ENCODE measurements at places on chromosomes 16 and 17. TPM values are rescaled to one million over a fixed set of nuclear protein-coding genes. Genes with fewer than 3 reads are reported as not detected.
A peak's percentile ranks its signal among the peaks of the same experiment; 100 is the strongest.

The ABCA9 gene
- polyA plus RNA-seq = 1.8 TPM

DNA sequence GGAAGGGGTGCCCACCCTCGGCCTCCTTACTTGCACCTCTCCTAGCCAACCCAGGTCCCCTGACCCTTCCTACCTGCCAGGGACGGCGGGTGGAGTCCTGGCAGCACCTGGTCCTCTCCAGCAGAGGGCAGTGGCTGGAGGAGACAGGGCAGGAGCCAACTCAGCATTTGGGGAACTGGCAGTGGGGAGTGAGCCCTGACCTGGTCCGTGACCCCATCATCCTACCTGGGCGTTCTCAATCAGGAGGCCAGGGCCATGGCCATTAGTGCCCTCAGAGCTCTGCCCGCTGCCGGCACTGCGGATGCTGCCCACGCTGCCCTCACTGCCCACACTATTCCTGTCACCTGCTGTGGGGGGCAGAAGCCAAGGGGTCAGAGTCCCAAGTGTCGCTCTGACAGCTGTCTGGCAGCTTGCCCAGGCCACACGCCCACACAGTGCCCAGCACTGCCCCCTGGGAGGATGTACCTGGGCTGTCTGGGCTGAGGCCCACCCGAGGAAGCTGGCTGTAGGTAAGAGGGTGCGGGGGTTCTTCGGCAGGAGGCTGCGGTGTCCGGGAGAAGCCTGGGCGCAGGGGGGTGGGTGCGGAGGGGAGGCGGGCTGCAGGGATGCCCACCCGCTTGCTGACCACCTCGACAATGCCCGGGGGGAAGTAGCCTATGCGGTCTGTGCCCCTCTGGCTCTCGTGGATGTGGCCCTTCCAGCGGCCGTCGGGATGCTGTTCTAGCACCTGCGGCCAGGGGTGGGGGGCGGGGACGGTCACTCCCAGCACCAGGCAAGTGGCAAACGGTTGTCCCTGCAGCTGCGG, 10.8 kb downstream of the CASKIN2 start:
- no peak for DNase-seq

DNA sequence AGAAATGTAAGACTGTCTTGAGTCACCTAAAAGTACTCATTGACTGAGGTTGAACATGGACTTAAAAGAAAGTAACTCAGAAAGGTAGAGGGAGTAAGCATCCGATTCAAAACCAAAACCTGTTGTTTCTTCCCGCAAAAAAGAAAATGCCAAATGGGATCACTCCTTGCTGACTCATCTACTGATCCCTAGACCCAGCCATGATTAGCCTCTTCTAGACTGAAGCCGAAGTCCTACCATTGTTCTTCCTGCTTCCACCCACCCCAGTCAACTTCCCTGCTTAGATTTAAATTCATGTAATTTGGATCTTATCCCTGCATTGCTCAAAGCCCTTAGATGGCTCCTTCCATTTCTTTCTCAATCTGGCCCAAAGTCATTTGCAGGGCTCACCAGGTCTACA, 760.5 kb upstream of the SOX9 start:
- DNase-seq = no peak

- DNase-seq = no peak
These were observed 136.7 kb downstream of the XYLT1 start for GRCh38 chr16:17334096-17334495.

GRCh38 chr16:9650284-9650683, 531.9 kb downstream of the GRIN2A start:
- no peak for DNase-seq

- DNase-seq = no peak
These were observed 68.3 kb downstream of the KANSL1 start for GRCh38 chr17:46124695-46125592.

DNA sequence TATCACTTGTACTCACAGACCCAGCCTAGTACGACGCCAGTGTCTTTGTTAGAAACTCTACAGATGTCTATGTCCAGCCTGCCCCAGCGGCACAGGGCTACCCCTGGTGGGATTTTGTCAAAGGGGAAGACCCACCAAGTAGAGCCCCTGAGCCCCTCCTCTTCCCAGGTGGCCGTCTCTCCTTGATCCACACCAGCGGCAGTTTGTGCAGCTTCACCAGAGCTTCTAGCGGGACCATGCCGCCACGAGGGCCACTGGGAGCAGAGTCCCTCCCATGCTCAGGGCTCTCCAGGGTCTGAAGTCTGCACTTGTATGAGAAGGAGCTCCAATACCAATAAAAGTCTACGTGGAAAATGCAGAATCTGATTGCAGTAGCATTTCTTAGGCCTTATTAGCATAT, 157.1 kb downstream of the RPTOR start:
- DNase-seq = no peak

GRCh38 chr16:20348365-20349185, 3.9 kb downstream of the UMOD start:
- peak; percentile 3 for DNase-seq

GRCh38 chr17:17868641-17869522, 32.1 kb upstream of the SREBF1 start:
- DNase-seq = no peak

Data from renal pelvis (tissue), 12 donors.